Ascending aorta (tissue), 2 donors: ENCODE measurements at places on chromosomes 4 and X.

DNA sequence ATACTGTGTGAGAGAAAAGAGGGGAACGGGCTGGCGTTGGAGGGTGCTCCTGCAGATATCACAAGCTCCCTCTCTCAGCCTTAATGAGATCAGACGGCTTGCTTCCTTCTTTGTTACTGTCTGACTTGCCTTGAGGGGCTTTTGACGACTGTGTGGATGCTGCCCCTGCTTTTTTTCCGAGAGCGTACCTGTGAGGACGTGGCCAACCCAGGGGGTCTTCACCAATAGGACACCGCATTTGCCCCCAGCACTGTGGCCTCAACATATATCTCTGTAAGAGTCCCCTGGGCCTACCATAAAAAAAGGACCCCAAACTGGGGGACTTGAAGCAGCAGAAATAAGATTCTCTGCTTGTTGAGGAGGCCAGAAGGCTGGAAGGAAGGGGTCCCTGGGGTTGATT is 143.9 kb downstream of the SHOX start:
- H3K4me3 ChIP-seq = no peak overlapping the region
- no peak overlapping the region for H3K27ac ChIP-seq
- no peaks in the 10 kb centered on the region for H3K27me3 ChIP-seq

DNA sequence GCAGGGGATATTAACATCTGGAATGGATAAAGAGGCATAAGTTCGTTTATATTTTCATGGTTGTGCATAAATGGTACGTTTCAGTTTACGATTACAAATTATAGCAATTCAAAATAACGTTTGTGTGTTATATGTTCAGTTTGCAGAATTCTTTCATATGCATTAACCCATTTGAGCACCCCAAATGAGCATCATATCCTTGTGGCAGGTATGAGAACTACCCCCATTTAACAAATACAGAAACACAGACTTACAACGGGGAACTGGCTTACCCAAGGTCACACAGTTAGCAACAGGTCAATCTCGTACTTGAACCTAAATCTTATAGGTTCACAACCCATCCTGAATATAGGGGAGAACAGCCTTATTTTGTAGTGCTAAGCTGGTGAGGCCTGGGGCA is 33.1 kb downstream of the EDNRA start:
- peaks cover 3% of the 10 kb centered on the region for H3K4me1 ChIP-seq
- H3K4me3 ChIP-seq = no peak overlapping the region
- no peak overlapping the region for H3K27ac ChIP-seq
- no peaks in the 10 kb centered on the region for H3K36me3 ChIP-seq
- H3K27me3 ChIP-seq = no peaks in the 10 kb centered on the region

DNA sequence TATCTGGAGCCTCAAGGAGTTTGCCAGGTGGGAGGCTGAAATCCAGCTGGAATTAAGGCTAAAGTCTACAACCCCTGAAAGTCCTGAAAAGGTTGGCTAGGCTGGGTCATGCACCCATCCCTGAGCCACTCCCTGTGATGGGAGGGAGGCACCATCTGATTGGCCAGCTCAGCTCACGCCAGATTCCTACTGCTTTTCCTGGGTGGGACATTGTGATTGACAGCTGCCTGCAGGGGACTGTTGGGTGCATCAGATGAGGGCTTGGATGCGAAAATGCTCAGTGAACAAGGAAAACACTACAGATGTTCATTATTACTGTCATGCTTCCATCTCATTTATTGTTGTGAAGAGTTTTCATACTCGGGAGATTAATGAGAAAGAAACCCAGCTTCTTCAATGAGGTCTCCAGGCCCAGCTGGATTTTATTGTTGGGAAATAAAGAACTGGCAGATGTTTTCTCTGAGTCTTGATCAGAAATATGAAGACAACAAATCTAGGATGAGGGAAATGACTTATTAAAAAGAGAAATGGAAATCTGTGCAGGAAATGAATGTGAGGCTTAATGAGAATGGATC is 185.9 kb downstream of the STK32B start:
- no peak for DNase-seq
- H3K27me3 ChIP-seq = no peaks in the 10 kb centered on the region
- H3K4me1 ChIP-seq = no peaks in the 10 kb centered on the region
- H3K4me3 ChIP-seq = no peak overlapping the region
- no peaks in the 10 kb centered on the region for H3K36me3 ChIP-seq
- no peak overlapping the region for H3K27ac ChIP-seq

GRCh38 chrX:39843318-39843717 is 254.4 kb downstream of the BCOR start:
- no peaks in the 10 kb centered on the region for H3K4me1 ChIP-seq
- H3K27ac ChIP-seq = no peak overlapping the region
- no peaks in the 10 kb centered on the region for H3K36me3 ChIP-seq
- H3K4me3 ChIP-seq = no peak overlapping the region

DNA sequence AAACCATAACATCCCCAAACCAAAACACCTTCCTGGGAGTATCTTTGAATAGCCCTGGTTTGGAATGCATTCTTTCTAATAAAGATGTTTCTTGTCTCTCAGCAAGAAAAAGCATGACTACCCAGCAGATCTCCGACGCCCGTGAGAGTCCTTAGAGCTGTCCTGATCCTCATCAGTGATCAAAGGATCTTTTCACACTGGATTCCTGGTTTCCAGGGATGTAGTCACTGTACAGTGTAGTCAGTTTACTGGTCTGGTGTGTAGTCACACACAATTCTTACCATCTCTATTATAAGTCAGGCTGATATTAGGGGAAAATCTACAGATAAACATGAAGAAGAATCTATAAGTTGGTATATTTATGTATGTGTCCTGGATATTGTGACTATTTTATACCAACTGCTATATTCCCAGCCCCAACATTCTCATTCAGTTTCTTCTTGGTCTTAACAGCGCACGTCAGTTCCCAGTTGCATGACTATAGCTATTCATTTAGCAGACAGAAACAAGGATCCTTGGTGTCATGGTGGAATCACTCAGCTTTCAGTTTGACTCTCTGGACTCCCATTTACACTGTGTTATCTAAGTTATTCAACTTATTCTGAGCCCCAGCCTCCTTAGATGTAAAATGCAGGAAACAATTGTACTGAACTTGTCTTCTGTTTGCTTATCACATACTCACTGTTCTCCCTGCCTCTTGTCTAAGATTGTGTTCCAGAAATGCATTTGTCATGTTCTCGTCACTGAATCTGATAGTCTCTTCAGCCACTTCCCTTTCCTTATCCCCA is 68.3 kb downstream of the SLIT2 start:
- DNase-seq = no peak
- no peak overlapping the region for H3K4me3 ChIP-seq
- no peaks in the 10 kb centered on the region for H3K36me3 ChIP-seq
- no peaks in the 10 kb centered on the region for H3K27me3 ChIP-seq
- no peaks in the 10 kb centered on the region for H3K4me1 ChIP-seq

GRCh38 chrX:100913111-100913510 is 15.6 kb downstream of the XKRX start:
- no peaks in the 10 kb centered on the region for H3K27me3 ChIP-seq
- H3K4me1 ChIP-seq = no peaks in the 10 kb centered on the region
- no peak for DNase-seq
- no peak overlapping the region for H3K4me3 ChIP-seq
- H3K36me3 ChIP-seq = no peaks in the 10 kb centered on the region

DNA sequence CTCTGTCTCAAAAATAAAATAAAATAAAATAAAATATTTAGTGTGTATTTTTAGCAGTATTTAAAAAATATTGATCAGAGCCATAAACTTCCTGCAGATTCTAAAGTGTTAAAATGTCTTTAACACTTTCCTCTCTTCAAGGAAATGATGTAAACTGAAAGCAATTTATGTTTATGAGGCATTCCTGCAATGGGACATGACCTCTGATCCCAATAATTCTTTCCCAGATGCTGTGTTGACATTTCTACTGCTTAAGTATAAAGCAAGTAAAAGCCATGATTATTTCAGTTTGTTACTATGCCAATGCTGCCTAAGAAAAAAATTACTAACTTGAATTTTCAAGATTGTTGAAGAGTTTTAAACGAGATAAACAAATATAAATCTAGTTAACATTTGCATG is 29.0 kb downstream of the COQ2 start:
- no peaks in the 10 kb centered on the region for H3K36me3 ChIP-seq
- no peak for DNase-seq
- no peak overlapping the region for H3K4me3 ChIP-seq
- no peak overlapping the region for H3K27ac ChIP-seq

DNA sequence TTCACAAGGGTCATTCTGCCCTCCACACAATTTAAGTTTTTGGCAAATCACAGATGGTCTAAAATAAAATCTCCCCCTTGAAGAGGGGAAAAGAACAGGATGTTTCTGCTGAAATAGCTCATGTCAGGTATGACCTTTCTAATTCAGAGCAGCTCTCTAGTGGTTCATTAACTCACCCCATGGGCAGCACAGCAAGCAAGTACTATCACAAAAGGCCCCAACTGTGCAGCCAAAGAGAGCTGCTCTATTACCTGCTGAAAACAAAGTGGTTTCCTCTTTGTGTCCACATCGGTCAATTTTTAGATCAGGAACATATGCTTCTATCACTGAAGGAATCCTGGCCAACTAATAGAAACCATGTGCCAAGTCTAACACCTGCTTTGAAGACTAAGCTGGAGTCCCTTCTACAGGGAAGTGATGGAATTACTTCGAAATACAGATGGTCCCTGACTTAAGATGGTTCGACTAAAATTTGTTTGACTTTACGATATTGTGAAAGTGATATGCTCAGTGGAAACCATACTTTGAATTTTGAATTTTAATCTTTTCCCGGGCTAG is 164.3 kb downstream of the ENOX2 start:
- no peaks in the 10 kb centered on the region for H3K36me3 ChIP-seq
- H3K4me1 ChIP-seq = no peaks in the 10 kb centered on the region
- no peak overlapping the region for H3K27ac ChIP-seq
- no peaks in the 10 kb centered on the region for H3K27me3 ChIP-seq
- no peak for DNase-seq
- H3K4me3 ChIP-seq = no peak overlapping the region

- no peak overlapping the region for H3K27ac ChIP-seq
Observed at GRCh38 chrX:31201503-31201902, 129.7 kb upstream of the FTHL17 start.

- no peak overlapping the region for H3K4me3 ChIP-seq
- no peaks in the 10 kb centered on the region for H3K4me1 ChIP-seq
- no peak overlapping the region for H3K27ac ChIP-seq
- H3K27me3 ChIP-seq = no peaks in the 10 kb centered on the region
- DNase-seq = no peak
- no peaks in the 10 kb centered on the region for H3K36me3 ChIP-seq
Observed at GRCh38 chrX:31268359-31268758, 196.5 kb upstream of the FTHL17 start.

GRCh38 chr4:171594293-171594692 is 218.9 kb upstream of the GALNTL6 start:
- no peaks in the 10 kb centered on the region for H3K27me3 ChIP-seq
- H3K27ac ChIP-seq = no peak overlapping the region
- DNase-seq = no peak
- H3K4me3 ChIP-seq = no peak overlapping the region

GRCh38 chr4:117777721-117778120 is 256.6 kb upstream of the NDST3 start:
- no peak overlapping the region for H3K27ac ChIP-seq
- H3K27me3 ChIP-seq = no peaks in the 10 kb centered on the region
- no peaks in the 10 kb centered on the region for H3K4me1 ChIP-seq
- H3K4me3 ChIP-seq = no peak overlapping the region
- no peaks in the 10 kb centered on the region for H3K36me3 ChIP-seq

- H3K4me1 ChIP-seq = no peaks in the 10 kb centered on the region
- no peak overlapping the region for H3K4me3 ChIP-seq
- H3K27ac ChIP-seq = no peak overlapping the region
- no peaks in the 10 kb centered on the region for H3K36me3 ChIP-seq
- no peak for DNase-seq
Observed at GRCh38 chr4:6115342-6115741, 85.0 kb downstream of the JAKMIP1 start.
